ENCODE measurements at places on chromosomes 13 and 19.

DNA sequence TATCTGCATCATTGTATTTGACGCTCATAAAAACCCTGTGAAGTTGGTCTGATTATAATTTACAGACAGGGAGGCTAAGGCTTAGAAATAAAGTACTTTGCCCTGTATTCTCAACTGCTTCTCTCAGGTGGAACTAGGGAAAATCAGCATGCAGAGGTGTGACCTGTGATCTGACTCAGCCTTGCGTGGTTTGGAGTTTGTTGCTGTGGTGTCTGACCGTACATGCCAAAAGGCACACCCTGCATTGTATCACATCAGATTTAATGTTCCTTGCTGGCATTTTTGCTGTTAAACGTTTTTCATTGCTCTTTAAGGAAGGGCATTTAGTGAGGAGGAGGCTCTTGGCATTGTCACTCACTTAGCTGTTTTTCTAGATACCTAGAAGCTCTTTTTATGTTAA is 58.8 kb upstream of the C1QTNF9B start:
- DNase-seq: no peak

DNA sequence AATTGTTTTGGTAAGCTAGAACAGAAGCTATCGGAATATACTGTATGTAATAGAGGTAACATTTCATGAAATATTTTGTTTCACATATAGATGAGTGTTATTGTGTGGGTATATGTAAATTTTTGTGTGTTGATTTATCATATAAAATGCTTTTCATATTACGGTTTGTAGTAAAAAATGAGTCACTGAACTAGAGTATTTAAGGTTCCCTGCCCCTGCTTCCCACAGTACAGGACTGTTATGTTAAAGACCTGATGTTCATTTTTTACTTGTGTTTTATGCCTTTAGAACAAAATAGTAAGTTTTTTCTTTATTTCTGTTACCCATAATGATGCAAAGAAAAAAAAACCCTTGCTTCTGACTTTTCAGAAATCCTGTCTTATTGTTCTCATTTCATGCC is 243.4 kb downstream of the ENOX1 start:
- no peak for DNase-seq

GRCh38 chr19:19113040-19113626 is 25.1 kb downstream of the TMEM161A start:
- no peak for DNase-seq

- DNase-seq: no peak
These were observed 61.4 kb upstream of the KLF2 start for GRCh38 chr19:16263141-16263761.
